DMS 273 treated with DMSO at 0.1 percent for 48 hours (cell line): ENCODE measurements at places on chromosomes 11 and 22.

GRCh38 chr22:37243402-37244113 lies 511 bp downstream of the RAC2 start:
- no peak for DNase-seq

DNA sequence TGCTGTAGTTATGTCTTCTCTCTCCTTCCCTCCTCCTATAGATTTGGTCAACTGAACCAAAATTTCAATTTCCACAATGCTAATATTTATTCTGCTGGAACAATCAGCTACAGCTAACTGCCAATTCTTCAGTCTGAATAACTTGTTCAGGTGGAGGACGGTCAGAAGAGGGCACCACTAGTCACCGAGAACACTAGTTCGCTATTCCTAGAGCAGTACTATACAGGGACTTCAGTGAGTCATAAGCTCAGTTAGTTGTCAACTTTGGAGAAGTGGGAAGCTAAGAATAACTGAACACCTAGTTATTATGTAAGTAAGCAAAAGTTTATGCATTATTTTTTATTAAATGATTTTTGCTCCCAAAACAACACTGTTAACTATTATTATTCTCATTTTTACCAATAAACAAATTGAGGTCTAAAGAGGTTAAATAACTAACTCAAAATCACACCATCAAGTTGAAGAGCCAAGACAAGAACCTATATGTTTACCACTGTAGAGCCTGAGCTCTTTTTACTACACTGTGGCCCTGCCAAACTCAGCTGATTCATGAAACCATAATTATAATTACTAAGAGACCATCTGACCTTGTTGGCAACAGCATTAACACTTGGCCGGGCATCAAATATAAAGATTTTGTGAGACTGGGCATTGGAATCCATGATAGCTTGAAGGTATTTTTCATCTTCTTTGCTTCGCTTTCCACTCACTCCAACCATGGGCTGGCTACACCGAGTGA lies 59.0 kb downstream of the CEP57 start:
- no peak for DNase-seq

DNA sequence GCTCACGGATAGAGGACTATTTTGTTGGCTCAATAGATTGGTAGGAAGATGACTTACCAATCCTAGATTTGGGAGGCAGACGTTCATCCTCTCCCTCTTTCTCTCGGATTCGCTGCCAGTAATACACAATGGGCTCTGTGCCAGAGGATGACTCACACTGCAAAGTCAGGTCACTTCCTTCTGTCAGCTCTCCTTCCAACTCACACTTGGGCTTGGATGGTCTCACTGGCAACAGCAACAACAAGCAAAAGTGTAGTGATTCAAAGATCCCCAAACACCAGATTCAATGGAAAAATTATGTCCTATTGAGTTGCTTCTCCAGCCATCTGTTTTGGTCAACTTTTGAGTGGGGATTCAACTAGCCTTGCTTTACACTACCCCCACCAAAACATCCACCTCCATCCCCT lies 21.7 kb upstream of the HSPA8 start:
- DNase-seq: peak; percentile 56

DNA sequence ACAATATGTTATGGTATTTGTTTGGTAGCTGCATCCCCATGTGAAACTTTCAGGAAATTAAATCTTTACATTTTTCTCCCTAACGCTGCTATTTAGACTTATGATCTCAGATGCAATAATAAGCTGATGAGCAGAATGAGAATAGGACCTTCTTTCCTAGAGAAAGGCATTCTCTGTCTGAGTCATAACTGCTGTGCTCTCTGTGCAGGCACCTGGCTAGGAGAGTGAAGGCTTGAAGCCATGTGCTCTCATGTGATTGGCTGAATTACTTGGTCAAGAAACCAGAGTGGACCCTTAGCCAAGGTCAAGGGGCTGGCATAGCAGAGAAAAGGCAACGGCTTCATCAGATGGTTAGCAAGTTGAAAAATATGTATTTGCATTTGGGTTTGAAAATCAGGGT lies 185.0 kb downstream of the ADAMTS15 start:
- DNase-seq: no peak

DNA sequence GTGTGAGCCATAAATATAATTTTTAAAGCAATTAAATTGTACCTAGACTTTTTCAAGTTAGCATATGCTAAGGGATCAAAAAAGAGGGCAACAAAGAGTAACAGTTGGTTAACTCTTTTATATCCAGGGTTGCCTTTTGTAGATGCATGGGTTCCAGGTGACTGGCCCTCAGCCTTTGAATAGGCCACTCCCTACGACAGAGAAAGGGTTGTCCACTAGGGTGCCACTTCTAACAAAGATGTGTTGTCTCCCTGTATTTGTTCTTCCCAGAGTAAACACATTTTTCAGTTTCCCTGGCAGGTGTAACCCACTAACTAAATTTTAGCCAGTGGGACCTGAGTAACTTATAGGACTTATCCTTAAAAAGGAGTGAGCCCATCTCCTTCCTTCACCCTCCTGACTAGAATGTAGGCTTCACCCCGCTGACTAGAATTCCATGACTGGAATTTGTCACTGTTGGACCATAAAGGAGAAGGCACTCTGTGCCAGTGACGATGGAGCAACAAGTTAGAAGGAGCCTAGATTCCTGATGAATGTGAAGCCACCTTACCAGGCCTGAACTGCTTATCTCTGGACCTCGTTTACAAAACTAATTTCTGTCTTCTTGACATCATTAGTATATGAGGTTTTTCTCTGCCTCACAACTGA lies 16.6 kb downstream of the TUG1 start:
- DNase-seq: no peak

- no peak for DNase-seq
These were observed 1.9 kb downstream of the ANKRD54 start for GRCh38 chr22:37842015-37842793.
